Fibroblast of upper back skin (primary cell): ENCODE measurements at places on chromosomes 5 and 9.
A peak's percentile ranks its signal among the peaks of the same experiment; 100 is the strongest.

- peak; percentile 42 for DNase-seq
These were observed 23.4 kb downstream of the CORO2A start for GRCh38 chr9:98168941-98169488.

DNA sequence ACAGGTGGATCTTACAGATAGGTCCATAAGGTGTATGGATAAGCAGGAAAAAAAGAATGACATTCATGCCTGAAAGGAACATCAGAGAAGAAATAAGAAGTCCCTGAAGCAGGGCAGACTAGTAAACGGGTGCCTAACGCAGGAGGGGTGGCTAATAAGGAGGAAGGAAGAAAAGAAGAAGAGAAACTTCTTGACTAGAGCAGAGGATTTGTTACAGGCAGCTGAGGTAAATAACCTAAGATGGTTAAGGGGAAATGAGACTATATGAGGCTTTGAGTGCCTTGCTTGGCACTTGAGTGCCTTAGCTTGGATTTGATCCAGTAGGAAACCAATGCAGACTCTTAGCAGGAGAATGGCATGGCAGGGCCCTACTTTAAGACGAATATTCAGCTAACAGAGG lies 313.5 kb upstream of the PDE4D start:
- DNase-seq: no peak

DNA sequence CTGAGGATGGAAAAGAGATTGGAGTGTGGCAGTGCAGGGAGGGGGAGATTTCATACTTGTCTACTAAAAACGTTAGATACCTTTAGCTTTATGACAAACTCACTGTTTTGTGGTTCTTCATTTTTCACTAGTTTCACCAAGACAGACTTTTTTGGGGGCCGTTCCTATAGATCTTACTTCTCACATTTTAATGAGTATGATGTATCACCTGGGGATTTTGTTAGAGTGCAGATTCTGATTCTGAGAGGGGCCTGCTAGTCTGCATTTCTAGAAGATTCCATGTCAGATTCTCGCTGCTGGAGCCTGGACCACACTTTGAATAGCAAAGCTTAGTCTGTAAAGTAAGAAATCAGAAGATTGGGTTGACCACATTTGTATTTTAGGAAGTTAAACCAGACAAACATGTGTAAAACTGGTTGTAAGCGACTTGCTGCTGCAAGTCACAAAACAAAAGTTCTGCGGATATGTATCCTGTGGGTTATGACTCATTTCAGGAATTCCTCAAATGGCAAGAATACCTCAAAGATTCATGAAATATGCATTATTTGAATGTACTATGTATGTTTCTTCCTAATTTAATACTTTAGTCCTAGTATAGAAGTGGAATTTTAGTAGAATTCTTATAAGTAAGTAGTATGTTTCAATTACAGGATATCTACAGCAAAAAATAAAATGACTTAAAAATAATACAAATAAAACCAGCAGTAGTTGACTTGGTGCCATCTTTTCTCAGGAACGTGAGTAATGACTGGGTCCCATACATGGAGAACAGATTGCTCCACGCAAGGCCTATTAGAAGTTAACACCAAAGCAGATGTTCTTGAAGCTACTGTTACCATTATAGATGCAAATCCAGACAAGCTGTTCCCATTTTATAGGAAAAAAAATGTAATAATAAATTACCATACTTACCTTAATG lies 27.8 kb downstream of the NFIL3 start:
- DNase-seq: peak; percentile 95

GRCh38 chr5:140391312-140391711 lies 10.3 kb upstream of the ANKHD1 start:
- peak; percentile 15 for DNase-seq

- DNase-seq: no peak
These were observed 96.0 kb upstream of the RUFY1 start for GRCh38 chr5:179454356-179454755.

GRCh38 chr5:54881286-54882005 lies 103.9 kb downstream of the ESM1 start:
- no peak for DNase-seq

GRCh38 chr5:178086266-178086665 lies 27.1 kb upstream of the N4BP3 start:
- no peak for DNase-seq

GRCh38 chr5:1770443-1770802 lies 29.2 kb downstream of the MRPL36 start:
- no peak for DNase-seq

GRCh38 chr5:12269164-12269563 lies 364.9 kb upstream of the CTNND2 start:
- no peak for DNase-seq

- no peak for DNase-seq
These were observed 3.7 kb upstream of the PCDH1 start for GRCh38 chr5:141881886-141882285.

GRCh38 chr5:15222156-15222555 lies 277.8 kb upstream of the FBXL7 start:
- no peak for DNase-seq

DNA sequence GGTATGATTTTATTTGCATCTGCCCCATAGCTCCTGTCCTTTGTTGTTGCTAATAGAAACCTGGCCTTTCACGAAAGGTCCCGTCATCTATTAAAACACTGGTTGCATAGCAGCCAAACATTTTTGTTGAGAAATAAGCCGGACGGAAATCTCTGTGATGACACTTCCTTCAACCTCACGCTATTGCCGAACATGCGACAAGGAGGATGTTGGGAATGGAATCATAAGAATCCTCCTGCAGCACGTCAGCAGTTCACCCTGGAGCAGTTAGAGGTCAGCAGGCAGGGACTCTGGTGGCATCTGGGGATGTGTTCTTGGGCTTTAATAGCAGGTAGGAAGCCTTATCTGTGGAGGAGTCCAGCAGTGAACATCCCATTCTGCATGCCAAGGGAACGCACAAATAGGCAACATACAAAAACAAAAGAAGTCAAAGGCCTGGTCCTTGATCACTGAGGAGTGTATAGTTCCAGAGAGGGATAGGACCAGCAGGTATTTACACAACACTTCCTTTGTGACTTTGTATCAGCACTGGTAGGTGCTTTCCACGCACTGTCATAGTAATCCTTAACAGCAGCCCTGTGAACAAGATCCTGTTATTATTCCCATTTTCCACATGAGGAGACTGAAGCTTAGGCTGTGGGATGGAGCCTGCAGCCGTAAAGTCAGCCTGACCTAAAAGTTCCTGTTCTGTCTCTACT lies 33.4 kb downstream of the ARHGAP26 start:
- peak; percentile 40 for DNase-seq

GRCh38 chr5:170393958-170394357 lies 4.8 kb upstream of the KCNMB1 start:
- no peak for DNase-seq

- DNase-seq: no peak
These were observed 14.1 kb downstream of the SLC25A25 start for GRCh38 chr9:128082151-128082550.

DNA sequence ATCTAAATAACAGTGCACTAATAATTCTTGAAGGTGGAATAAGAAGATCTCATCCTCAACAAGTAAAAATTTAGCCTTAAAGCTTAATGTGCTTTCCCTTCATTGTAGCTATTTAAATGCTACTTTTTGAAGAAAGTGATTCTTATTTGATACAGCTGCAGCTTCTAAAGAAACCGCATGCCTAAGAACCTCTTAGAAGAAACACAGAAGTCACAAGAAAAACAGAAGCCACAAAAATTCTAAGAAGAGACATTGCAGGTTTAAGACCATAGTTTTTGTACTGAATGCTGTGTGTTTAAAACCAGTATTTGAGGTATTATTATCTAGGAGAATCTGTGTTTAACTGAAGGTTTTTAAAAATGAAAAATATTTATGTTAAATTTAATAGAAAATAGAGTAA lies 68.3 kb downstream of the PPIP5K2 start:
- no peak for DNase-seq

DNA sequence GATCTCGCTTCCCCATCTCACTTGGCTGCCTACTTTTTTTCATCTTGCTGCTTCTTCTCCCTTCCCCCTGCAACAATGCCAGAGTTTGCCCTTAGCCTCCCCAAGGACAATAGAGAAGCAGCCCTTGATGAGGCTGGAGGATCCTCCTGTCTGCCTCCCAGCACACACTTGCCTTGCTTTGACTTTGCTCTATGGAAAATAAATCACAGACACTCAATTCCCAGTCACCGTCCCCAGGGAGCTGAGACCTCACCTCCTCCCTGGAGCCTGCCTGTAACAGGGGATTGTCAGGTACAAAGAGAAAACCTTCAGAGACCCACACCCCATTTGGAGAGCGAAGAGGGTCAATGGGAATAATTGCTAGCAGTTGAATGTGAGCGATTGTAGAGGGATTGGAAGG lies 242.1 kb upstream of the ZNF462 start:
- DNase-seq: no peak

DNA sequence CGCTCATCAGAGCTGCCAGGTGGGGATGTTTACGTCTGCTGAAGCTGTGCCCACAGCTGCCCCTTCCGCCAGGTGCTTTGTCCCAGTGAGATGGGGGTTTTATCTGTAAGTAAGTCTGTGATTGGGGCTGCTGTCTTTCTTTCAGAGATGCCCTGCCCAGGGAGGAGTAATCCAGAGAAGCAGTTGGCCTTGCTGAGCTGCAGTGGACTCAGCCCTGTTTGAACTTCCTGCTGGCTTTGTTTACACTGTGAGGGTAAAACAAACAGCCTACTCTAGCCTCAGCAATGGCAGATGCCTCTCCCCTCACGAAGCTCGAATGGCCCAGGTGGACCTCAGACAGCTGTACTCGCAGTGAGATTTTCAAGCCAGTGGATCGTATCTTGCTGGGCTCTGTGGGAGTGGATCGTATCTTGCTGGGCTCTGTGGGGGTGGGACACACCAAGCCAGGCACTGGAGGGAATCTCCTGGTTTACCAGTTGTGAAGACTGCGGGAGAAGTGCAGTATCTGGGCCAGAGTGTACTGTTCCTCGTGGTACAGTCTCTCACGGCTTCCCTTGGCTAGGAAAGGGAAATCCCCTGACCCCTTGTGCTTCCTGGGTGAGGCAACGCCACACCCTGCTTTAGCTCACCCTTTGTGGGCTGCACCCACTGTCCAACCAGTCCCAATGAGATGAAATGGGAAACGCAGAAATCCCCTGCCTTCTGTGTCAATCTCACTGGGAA lies 530.1 kb upstream of the DMAC1 start:
- no peak for DNase-seq

DNA sequence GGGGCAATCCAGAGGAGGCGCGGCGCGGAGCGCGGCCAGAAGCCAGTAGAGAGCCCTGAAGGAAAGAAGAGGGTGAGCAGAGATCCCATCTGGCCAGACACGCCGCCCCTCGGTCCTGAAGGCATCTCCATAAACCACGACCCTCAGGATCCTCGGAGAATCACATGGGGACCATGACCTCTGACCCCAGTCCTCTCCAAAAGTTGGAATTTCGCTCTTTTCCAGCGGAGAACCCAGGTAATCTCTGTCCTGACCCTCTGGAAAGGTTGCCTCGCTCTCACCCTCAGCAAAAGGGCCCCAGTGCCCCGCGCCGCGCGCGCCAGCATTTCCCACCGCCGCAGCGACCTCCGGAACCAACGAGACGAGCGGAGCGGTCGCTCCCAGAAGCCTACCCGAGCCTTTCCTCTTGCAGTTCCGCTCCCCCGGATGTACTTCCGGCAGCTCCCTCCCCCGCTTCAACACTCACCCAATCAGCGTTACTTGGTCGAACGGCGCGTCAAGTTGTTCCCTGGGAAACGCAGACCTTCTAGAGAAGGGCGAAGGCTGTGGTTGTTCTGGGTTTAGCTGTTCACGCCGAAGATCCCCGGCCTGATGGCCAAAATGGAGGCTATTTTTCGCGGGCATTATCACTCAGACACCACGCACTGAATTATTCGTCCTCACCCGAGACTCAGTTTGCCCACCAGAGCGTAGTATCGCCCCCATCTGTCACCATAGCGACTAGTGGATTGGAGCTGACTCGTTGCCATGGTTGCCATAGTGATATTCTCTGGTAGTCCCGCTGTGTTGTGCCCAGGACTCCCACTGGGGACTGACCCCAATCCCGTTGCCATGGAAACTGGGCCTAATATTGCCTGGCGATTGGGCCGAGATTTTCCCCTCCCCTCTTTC lies at the start of gene STOML2:
Gene STOML2, minus strand, starts transcription at position 363 of the 891 bp plus-strand sequence. Its CDS starts 37 bp downstream, at position 326.
- DNase-seq: peak; percentile 94

DNA sequence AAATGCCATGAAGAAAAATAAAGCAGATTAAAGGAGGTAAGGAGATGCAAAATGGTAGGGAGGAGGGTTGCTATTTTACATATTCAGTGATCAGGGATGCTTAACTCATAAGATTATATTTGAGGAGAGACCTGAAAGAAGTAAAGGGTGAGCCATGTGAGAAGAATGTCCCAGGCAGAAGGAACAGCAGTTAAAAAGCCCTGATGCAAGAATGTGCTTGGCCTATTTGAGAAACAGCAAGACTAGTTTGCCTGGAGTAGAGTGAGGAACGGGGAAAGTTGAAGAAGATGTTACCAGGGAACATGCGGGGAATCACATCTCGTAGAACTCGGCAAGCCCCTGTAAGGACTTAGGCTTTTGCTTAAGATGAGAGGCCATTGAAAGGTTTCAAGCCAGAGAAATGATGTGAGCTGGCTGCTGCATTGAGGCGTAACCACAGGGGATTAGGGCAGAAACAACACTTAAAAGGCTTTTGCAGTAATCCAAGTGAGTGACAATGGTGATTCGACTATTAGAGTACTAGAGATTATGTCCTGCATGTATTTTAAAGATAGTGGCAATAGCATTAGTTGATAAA lies 198.7 kb downstream of the VPS13A start:
- DNase-seq: peak; percentile 39

DNA sequence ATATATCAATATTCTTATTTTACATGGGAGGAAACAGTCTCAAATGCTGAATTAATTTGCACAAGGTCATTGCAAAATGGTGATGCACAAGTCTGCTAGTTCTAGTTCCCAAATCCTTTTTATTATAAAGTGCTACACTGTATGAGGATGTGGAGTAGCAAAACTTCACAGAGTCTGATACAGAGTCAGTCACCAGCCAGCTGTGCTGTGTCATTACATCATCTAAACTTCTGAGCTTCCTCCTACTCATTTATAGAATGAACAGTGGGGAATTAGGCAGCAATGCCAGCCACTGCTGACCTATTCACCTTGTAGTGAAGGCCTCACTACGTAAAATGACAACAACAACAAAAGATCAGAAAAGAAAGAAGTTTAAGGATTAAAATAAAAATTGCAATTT lies 357.8 kb downstream of the TMEM167A start:
- DNase-seq: no peak

DNA sequence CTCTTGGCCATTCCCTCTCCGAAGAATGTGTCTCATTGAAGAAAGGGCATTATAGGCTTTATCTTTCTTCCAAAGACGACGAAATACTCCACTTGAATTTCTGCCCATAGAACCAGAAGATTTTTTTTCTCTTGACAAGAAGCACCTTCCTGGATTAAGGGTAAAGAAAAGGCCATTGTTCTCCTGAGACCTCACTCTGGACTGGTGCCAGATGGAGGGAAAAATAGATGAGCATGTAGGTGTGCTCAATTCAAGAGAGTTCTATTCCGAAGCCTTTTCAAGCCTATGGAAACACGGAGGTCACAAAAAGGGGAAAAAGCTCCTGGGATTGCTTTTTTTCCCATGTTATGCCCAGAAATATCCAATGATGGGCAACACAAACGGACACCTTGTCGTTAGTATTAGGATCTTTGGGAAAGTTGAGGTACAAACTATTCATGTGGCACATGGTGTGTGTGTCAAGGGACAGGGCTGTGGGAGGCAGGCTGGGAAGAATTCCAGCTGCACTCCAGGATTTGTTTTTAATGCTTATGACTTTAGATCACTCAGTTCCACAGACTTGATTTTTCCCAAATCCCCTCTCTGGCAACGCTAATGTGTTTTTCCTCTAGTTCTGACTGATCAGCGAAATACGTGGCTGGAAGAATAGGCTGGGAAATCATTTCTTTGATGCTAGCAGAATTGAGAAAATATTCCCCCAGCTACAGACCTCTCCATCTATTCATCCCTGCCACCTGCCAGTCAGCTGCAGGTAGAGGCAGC lies 89.9 kb downstream of the SIL1 start:
- peak; percentile 51 for DNase-seq

- peak; percentile 96 for DNase-seq
These were observed 490.2 kb downstream of the TLE4 start for GRCh38 chr9:80061940-80062339.
